Hair follicular keratinocyte (primary cell): ENCODE measurements at places on chromosomes 16 and 17. TPM values are rescaled to one million over a fixed set of nuclear protein-coding genes. Genes with fewer than 3 reads are reported as not detected.

SLC2A4 gene
- 0.08 and 1.4 TPM in 2 replicates for total RNA-seq

MYCBPAP gene
- 0.62 and 1.6 TPM in 2 replicates for total RNA-seq

TBC1D28 gene
- total RNA-seq = not detected in 2 replicates

HSF4 gene
- total RNA-seq = 4.9 and 9.4 TPM in 2 replicates

CES5A gene
- not detected in 2 replicates for total RNA-seq

TMEM220 gene
- total RNA-seq = 0.86 and 2.3 TPM in 2 replicates

PYDC1 gene
- total RNA-seq = not detected in 2 replicates

AKAP10 gene
- 10.9 and 14.4 TPM in 2 replicates for total RNA-seq

HSD11B2 gene
- total RNA-seq = 0.23 TPM in 1 of 2 replicates, not detected in the other

AIPL1 gene
- not detected in 2 replicates for total RNA-seq

CPD gene
- 55.3 and 151 TPM in 2 replicates for total RNA-seq

VTN gene
- total RNA-seq = not detected in 2 replicates

PRSS27 gene
- 0.31 and 0.76 TPM in 2 replicates for total RNA-seq

IGF2BP1 gene
- not detected in 2 replicates for total RNA-seq

CEMP1 gene
- not detected in 2 replicates for total RNA-seq

NETO2 gene
- total RNA-seq = 20.8 and 30.7 TPM in 2 replicates

CLEC19A gene
- total RNA-seq = not detected in 2 replicates

PRAC1 gene
- total RNA-seq = not detected in 2 replicates

ZNF500 gene
- total RNA-seq = 3.4 and 7.4 TPM in 2 replicates

JPH3 gene
- total RNA-seq = not detected in 2 replicates

GRAP gene
- total RNA-seq = 1.3 TPM in 1 of 2 replicates, not detected in the other

KRT32 gene
- total RNA-seq = 0.30 TPM in 1 of 2 replicates, not detected in the other
